ENCODE measurements at places on chromosomes 1 and 21.

DNA sequence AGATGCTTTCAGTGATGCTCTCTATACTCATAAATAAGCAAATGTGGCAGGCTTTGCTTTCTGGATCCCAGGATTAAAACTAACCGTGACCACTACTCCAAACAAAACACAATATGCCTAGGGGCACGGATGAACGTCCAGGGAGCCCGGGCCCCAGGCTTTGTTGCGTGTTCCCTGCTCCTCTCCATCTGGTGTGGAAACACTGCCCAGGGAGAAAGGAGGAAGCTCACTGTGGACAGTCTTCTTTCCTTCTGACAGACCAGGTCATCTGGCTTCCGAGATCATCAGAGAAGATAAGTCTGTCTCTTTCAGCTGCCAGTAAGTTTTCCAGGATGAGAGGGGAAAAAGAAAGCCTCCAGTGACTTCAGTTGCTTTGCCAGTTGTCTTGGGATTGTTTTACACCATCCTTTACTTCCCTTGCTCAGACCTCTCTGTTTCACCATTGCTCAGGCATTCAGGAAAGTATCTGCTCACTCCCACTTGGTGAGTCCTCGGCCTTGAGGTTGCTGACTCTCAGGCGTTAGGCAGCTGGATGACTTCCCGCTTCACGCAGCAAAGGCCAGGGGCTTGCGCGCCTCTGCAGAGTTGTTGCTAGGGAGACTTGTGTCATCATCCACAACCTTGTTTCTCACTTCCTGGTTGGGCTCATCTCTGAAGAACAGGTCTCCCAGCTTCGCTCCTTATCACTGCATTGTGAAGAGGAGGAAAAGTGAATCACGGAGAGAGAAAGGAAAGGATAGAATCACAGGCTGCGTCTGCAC, 20.6 kb upstream of the PGD start:
- no peak for DNase-seq

GRCh38 chr1:226838456-226838855, 32.0 kb upstream of the PSEN2 start:
- no peak for DNase-seq

DNA sequence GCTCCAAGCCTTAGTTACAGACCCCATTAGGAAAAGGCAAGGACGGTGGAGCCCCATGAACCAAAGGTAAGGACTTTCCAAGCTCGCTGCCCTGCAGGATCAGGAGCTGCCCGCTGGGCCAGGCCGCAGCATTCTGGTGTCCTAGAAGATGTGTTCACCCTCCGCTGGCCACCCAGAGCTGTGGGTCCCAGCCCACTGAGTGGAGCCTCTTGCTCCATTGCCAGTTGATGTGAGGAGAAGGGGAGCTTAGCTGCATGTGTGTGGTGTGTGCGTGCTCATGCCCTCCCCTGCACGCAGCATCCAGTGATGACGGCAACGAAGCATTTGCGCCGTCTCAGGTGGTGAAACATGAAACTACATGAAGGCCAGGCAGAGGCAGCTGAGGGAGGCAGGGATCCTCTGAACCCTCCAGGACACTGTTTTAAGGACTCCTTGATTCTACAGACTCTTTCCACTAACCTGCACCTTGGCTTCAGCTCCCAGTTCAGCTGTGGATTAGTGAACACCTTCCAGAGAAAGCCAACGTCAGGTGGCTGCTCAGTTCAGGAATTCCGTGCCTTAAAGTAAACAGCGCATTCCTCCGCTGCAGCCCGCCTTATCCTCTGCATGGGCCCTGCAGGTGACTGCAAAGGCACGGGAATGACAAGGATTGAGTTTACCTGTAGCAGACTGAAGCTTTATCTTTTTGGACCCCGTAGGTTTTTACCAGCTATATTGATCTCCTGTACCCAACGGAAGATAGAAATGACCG, 48.7 kb downstream of the SMYD2 start:
- DNase-seq, result no peak

GRCh38 chr1:87556326-87556725, 227.6 kb downstream of the LMO4 start:
- DNase-seq, result no peak

GRCh38 chr1:96259399-96259798, 462.2 kb upstream of the PTBP2 start:
- DNase-seq, result no peak

DNA sequence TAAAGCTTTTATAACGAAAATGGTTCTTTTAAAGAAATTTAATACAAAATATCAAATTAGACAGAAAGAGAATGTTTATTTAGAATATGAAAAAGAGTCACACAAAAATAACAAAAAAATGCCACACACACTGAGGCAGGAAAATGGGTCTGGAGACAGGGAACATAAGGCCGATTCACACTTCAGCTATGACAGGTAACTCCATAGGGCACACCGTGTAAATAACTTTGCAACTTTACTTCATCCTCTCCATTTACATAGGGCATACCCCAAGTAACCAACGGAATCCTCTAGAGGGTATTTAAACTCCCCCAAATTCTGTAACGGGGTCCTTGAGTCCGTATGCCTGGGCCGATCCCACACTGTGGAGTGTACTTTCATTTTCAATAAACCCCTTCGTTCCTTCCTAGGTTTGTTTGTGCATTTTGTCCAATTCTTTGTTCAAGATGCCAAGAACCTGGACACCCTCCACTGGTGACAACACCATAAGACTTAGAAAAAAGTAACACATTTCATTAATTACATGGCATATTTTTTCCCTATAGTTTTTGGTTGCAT, 23.1 kb upstream of the PTGS2 start:
- DNase-seq, result no peak

DNA sequence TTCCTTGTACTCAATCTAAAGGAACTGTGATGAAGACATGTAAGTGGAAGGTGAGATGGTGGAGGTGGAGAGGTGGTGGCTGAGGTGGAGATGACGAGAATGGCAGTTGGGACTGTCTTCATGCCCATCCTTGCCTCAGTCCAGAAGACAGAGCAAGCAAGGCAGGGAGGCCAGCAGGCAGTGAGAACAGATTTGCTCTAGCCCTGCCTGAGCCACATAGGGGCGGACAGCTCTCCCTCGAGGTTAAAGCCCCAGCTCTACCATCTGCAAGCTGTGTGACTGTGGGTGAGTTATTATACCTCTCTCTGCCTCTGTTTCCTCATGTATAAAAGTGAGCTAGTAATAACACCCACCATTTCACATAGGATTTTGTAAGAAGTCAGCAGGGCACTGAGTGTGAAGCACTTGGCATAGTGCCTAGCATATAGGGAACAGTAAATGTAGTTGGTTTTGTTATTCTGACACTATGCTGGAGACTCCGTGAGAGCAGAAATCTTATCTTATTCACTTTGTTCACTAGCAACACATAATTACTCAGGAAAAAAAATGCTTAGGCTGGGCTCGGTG, 4.8 kb upstream of the FAM110D start:
- DNase-seq, result no peak

DNA sequence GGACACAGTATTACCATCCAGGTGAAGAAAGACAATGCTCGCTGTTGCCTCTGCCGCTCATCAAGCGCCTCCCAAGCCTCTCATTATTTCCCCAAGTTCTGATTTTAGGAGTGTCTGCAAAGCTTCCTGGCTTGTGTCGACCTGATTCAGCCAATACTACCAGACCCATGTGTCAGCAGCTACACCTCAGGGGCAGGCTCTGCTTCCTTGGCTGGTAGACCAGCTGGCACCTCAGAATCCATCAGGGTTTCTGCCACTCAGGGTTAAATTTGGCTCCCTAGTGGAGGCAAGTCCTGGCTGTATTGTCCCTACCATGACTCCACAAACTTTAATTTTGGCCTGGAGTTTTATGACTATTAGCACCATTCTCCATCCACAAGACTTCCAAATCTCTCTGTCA, 35.4 kb downstream of the SUSD4 start:
- DNase-seq, result no peak

GRCh38 chr21:31983554-31983953, 110.7 kb downstream of the HUNK start:
- no peak for DNase-seq

- no peak for DNase-seq
Measured at GRCh38 chr1:5312862-5313261, 658.5 kb downstream of the AJAP1 start.

DNA sequence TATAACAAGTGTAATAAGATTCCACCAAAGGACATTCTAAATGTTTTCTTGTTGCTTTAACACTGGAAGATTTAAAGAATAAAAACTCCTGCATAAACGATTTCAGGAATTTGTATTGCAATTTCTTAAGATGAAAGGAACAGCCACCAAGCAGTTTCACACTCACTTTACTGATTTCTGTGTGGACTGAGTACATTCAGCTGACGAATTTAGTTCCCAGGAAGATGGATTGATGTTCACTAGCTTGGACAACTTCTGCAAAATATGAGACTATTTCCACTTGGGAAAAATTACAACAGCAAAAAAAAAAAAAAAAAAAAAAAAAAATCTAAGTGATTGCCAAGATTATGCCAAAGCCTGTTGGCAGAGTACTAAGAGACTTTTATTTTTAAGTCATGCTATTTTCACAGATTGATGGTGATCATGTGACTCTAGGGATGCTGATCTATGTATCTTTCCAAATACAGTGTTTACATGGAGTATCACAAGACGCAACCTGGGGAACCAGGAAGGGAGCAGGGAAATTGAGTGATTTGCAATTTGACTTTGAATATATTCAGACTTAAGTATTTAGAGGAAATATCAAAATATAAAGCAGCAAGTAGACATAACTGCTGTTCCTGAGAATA, 341.0 kb downstream of the NTNG1 start:
- DNase-seq, result no peak

DNA sequence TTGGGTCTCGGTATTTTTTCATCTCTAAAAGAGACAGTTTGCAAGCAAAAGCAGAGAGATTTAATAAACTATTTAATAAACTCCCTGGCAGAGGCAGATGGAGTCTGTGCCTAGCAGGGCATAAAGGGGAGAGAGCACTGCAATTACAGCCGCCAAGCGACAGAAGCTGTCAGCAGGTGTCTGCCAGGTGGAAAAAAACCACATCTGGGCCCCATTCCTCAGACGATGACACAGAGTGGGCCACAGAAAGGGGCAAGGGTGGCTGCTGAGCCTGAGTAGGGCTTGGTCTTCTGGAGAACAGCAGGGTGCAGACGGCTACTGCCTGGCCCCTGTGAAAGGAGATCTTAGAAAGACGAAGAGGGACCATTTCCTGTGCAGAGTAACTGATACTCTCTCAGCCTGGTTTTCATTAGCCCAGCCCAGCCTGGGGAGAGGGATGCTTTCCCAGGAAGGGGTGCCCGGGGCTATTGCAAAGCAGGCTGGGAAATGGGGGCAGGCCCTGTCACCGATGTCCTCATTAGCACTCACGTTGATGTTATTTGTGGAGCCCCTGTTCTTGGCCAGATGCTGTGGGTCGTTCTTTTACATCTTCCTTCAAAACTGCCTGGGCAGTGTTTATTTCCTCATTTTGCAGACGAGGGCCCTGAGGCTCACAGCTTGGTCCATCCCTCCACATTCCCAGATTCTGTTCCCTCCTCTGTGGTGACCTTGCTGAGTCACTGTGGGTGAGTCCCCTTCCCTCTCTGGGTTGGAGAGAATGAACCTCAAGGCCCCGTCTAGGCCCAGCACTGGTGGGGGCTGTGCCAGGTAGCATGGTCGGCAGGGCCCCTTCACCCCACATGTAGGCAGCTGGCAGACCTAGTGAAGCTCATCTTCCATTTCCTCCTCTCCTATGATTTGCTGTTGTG, 472.7 kb downstream of the PTPRU start:
- DNase-seq, result no peak

DNA sequence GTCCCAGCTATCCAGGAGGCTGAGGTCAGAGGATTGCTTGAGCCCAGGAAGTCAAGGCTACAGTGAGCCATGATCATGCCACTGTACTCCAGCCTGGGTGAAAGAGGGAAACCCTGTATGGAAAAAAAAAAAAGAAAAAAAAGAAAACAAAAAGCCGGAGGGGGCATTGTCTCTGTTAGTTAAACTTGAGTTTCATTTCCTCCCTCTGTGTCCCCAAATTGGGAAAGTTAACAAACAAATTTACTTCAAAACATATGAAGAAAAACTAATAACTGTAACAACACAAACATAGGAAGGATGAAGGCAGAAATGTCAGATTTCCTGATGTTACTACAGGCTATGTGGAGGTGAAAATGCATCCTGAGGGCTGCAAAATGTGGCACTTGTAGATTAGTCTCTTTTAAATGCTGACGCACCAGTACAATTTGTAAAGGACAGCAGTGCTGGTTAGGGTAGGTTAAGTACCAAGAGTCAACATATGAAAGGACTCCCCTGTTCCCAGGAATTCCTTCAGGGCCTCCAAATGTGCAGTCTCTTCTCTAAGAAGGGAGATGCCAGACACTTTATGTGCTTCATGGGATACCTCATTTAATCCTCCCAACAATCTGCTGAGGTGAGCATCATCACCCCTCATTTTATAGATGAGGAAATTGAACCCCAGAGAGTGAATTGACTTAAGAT, 52.9 kb downstream of the DEGS1 start:
- no peak for DNase-seq

DNA sequence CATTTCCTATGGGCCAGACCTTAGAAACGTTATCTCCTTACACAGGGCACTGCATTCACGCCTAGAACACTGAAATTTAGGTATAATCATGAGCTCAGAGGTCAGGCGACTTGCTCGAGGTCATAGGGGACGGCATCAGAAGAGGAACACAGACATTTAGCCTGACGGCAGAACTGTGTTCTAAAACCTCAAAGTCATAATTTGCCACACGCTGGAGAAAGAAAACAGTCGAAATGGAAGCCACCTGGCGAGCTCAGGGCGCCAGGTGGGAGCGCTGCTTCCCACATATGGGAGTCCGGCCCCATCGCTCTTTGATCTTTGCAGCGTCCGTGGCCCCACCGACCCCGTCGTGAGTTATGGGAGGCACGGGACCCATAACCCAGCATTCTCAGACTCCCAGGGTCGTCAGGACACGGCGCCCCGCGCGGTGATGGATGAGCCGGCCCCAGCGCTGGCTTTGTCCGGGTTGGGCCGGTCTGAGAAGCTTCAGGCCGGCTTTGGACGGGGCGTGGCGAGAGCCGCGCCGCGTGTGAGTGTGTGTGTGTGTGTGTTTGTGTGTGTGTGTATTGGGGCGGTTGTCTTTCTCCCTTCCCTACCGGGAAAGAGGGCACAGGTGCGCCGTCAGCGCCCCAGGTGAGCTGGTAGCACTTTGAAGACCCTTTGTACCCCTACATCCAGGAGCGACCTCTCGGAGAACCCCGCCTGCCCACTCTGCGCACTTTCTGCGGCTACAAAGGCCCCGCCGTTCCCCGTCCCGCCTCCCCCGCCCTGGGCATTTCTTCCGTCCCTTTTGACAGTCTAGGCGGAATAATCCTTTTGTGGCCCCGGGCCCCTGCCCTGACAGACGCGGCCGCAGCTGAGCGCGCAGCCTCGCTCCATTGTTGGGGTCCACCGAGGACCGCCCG, 861 bp upstream of the DRAXIN start:
- DNase-seq, result no peak

GRCh38 chr1:32991819-32992488, 27.3 kb upstream of the RNF19B start:
- DNase-seq, result no peak

GRCh38 chr1:109389638-109390341, 7.9 kb downstream of the SORT1 start:
- no peak for DNase-seq

Measured in stimulated activated CD4-positive, alpha-beta T cell treated with anti-CD3 and anti-CD28 coated beads, Interleukin-12 subunit alpha, Interleukin-12 subunit beta, amount 100 ng/mL, for 24 hours (primary cell).